ENCODE measurements at places on chromosomes 1 and 21.

DNA sequence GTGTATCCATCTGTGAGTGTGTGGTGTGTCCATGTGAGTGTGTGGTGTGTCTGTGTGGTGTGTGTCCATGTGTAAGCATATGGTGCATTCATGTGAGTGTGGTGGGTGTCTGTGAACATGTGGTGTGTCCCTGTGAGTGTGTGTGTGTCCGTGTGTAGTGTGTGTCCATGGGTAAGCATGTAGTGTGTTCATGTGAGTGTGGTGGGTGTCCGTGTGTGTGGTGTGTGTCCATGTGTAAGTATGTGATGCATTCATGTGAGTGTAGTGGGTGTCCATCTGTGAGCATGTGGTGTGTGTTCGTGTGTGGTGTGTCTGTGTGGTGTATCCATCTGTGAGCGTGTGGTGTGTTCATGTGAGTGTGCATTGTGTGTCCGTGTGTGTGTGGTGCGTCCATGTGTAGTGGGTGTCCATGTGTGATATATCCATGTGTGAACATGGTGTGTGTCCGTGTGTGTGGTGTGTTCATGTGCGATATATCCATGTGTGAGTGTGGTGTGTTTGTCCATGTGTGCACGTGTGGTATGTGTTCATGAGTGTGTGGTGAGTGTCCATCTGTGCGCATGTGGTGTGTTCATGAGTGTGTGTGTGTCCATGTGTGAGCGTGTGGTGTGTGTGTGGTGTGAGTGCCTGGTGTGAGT lies 12.3 kb downstream of the SLC19A1 start:
- no peak for DNase-seq

DNA sequence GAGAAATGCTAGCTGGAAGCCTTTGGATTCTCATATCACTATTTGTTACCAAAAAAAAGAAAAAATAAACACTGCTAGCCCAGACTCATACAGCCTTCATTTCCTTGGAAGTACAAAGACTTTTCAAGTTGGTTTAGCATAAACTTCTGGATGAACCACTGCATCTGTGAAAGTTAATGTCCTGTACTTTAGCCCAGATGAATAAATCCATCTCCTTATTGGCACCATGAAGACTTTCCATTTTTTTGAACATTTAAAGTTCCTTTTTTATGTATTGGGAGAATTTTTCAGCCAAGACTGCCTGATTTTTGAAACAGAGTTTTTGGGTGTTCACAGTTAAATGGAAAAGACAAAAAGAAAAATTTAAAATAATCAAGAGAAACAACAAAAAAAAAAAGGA lies 184.0 kb upstream of the C1orf87 start:
- DNase-seq, result no peak

DNA sequence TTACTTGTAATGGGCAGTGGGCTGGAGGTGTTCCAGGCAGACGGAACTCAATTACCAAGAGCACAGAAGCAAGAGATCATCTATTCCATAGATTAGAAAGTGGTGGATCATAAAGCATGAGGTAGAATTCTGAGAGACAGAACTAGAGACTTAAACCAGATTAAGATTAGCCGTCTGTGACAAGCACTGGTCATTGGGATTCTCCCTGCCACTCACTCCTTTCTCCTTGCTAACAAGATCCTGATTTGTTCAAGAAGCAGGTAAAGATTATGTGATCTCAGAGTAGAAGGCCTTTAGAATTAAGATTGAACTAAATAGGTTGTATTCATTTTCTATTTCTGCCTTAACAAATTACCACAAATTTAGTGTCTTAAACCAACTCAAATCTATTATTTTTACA lies 1.5 kb upstream of the HSPA13 start:
- no peak for DNase-seq

DNA sequence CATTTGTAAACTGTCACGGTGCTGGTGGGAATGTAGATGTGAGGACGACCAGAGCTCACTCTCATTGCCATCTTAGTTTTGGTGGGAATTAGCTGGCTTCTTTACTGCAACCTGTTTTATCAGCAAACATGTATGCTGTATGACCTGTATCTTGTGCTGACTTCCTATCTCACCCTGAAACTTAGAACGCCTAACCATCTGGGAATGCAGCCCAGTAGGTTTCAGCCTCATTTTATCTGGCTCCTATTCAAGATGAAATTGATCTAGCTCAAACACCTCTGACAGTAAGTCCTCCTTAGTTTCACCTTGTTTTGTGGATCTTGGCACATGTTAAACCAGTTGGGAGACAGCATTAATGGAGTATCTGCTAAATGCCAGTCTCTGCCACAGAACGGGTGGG lies 174.6 kb downstream of the HLX start:
- DNase-seq, result no peak

GRCh38 chr1:93958726-93959100 lies 49.5 kb upstream of the GCLM start:
- DNase-seq, result no peak

- peak; percentile 48 for DNase-seq
These were observed 670 bp downstream of the CLSTN1 start for GRCh38 chr1:9822897-9823692.

GRCh38 chr1:178530502-178530901 lies 17.6 kb downstream of the TEX35 start:
- no peak for DNase-seq

- DNase-seq, result no peak
These were observed 12.4 kb downstream of the SLC30A1 start for GRCh38 chr1:211566431-211567025.

DNA sequence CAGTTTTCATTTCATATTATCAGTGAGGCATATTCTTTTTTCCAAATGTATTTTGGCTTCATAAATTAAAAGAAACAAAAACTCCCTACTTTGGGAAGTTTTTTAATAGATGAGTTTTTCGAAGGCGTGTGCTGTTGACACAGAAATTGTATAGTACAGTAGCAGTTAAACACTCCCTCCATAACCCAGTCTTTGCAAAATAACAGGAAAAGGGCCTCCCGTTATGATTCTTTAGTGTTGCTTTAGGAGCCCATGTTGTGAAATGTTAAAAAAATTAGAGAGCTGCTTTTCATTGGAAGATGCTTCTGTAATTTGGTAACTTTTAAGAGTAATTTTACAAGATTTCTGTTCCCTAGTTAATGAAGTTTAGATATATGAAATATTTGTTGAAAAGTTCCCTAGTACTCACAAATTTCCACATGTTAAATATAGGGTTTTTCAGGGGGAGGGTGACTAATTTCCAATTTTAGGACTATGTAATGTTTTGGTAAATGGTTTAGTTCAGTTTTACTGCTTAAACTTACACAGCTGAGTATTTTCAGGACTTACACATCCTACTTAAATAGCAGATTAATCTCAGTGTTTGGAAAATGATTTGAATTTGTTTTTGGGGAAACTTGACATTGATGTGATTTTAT lies 2.0 kb downstream of the CAMSAP2 start:
- DNase-seq, result no peak

DNA sequence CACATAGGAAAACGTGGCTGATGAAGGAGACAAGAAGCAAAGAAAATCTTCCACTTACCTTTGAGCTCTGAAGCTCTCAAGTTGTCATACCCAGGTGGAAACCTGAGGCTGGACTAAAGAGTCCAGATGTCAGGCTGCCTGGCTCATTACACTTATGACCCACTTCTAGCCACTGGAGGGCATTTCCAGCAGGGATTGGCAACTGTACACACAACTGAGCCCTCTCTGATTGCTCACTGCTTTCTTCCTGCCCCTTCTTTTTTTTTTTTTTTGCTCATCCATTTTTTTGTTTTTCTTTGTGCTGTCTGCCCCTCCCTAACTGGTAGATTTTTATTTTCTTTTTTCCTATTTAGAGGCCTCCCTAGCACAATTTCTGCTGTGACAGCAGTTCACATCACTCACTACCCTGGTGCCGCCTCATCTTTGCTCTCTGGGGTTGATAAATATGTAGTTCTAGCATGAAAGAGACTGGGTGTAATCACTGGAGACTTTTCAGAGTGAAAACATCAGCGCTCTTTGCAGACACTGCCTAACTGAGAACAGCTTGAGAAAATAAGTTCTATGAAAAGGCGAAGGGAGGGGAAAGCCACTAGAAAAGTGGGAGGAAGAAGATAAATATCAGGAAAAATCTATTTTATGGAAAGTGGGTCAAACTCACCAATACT lies 334.5 kb downstream of the NUF2 start:
- DNase-seq, result no peak

GRCh38 chr1:66984491-66984890 lies 59.7 kb downstream of the MIER1 start:
- no peak for DNase-seq

- no peak for DNase-seq
These were observed 87.8 kb downstream of the NMNAT2 start for GRCh38 chr1:183330335-183330734.

- DNase-seq, result no peak
These were observed 7.6 kb downstream of the CHD5 start for GRCh38 chr1:6172549-6172948.

- DNase-seq, result no peak
These were observed 35.1 kb downstream of the TMEM51 start for GRCh38 chr1:15188678-15189077.

DNA sequence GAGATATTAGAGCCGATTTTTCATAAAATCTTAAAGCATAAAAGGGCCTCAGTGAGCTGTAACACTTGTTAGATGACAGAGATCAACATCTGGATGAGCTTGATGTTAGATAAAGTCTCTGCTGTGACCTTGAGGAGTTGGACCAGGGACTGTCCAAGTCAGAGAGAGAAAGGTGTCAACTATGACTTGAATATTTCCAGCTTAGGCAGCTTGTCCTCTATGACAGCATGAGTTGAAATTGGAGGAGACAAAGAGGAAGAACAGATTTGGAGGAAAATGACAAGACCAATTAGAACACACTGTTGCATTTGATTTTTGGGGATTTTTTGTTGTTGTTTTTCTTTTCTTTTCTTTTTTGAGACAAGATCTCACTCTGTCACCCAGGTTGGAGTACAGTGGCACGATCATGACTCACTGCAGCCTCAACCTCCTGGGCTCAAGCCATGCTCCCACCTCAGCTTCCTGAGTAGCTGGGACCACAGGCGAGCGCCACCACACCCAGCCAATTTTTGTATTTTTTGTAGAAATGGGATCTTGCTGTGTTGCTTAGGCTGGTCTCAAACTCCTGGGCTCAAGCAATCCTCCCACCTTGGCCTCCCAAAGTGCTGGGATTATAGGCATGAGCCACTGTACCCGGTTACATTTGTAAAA lies 35.3 kb upstream of the CLIC4 start:
- DNase-seq, result no peak

- no peak for DNase-seq
These were observed 173.9 kb upstream of the IVNS1ABP start for GRCh38 chr1:185490924-185491323.

- no peak for DNase-seq
These were observed 47.9 kb downstream of the GON4L start for GRCh38 chr1:155809088-155809487.

DNA sequence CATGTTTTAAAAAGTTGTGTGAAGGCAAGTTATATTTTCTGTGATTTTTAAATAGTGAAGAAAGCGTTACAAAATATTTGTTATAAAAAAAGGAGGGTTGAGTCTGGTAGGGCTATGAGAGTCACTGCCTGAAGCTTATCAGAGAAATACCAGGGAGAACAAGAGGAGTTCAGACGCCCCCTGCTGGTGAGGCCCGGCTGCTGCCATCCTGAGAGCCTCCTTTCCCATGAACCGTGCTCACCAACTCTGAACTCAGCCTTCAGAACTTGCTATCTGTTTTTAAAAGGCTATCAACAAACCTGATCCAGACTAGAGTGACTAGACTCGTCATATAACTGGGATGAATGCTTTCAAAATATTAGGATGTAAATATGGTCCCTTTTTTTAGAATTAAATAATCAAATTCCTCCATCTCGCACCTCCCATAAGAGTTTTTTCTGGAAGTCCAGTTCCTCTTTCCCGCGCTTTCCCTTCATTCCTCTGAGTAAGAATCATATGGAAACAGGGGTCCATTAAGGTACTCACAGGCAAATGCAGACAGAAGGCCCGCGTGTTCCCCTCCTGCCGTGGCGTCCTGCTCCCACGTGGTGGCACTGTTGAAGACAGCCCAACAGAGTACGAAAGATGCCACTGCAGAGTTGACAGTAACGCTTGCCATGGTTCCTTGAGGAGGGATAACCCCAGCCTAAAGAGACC lies 26.2 kb upstream of the SPATA6 start:
- DNase-seq, result peak; percentile 68

- no peak for DNase-seq
These were observed 40.9 kb downstream of the RPL5 start for GRCh38 chr1:92872719-92873118.

DNA sequence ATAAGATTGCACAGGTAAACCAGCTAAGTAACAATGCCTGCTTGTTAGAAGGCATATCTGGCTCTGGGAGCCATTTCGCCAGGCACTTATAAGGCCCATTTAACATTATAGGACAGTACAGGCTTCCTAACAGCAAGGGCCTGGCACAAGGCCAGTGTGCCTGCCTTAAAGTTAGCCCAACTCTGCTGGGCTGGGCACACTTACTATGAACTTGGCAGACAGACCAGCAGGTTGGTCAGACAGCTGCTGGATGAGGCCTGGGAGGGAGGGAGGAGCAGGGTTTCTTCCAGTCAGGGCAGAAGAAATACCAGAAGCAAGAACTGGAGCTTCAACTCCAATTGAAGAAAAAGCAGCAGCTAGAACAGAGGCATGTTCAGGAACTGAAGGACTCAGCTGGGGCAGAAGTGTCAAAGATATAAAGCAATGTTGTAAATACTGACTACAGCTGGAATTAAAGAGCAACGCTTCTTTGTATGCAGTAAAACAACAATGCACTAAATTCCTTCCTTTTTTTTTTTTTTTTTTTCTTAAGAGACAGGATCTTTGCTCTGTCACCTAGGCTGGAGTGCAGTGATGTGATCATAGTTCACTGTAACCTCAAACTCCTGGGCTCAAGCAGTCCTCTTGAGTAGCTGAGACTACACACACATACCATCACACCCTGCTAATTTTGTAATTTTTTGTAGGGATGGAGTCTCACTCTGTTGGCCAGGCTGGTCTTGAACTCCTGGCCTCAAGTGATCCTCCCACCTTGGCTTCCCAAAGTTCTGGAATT lies 4.9 kb downstream of the CACHD1 start:
- no peak for DNase-seq

DNA sequence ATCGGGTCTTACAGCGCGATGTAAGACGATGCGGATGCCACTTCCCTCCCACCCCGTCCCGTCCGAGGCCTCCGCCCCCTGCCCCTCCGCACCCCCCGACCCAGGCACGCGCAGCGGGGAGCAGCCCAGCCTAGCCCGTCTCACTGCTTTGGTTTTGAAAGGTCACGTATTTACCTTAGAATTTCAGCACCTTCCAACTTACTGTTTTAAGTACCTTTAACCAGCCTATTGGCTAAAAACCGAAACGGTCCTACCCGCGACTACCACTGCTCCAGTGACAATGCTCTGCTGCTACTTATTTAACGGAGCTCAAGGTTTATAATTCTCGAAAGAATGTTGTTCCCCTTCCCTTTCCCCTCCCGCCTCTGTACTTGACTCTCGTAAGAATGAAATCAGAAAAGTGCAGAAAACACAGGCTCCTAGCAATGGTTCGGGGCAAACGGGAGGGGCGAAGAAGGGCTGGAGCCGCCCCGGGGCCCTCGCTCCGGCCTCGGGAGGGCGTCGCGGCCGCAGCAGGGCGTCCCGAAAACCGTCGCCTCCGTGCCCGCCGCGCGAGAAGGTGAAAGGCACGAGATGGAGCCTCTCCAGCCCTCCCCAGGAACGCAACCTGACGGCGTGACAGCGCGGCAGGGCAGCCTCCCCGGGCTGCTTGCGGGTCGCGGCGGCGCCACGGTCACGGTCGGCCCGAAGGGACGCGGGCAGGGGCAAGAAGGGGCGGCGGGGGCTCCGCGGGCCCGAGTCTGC lies 667 bp downstream of the TMEM50B start:
- DNase-seq, result peak; percentile 46

GRCh38 chr1:201254625-201255478 lies 28.5 kb upstream of the PKP1 start:
- peak; percentile 79 for DNase-seq

GRCh38 chr1:227556288-227556687 lies 7.1 kb upstream of the ZNF678 start:
- no peak for DNase-seq
